Fibroblast of skin of scalp (primary cell): ENCODE measurements at places on chromosomes 7 and 10.

GRCh38 chr7:128752251-128752650 is 13.1 kb downstream of the CALU start:
- no peak for DNase-seq

- DNase-seq = no peak
Observed at GRCh38 chr10:131683281-131683861, 217.4 kb upstream of the PPP2R2D start.

DNA sequence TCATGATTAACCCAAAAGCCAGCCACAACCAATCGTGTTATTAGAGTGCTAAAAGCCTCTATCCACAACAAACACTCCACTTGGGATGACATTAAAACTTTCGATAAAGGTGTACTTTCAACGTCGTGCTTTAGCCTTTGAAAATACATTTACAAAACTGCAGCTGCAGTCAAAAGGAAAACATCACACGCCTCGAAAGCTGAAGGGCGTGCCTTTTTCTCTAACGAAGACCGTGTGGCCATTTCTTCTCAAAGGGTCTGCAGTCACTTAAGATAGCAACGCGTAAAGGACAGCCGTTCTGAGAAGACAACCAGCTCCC is 1.1 kb downstream of the ARHGAP12 start:
- DNase-seq = no peak

DNA sequence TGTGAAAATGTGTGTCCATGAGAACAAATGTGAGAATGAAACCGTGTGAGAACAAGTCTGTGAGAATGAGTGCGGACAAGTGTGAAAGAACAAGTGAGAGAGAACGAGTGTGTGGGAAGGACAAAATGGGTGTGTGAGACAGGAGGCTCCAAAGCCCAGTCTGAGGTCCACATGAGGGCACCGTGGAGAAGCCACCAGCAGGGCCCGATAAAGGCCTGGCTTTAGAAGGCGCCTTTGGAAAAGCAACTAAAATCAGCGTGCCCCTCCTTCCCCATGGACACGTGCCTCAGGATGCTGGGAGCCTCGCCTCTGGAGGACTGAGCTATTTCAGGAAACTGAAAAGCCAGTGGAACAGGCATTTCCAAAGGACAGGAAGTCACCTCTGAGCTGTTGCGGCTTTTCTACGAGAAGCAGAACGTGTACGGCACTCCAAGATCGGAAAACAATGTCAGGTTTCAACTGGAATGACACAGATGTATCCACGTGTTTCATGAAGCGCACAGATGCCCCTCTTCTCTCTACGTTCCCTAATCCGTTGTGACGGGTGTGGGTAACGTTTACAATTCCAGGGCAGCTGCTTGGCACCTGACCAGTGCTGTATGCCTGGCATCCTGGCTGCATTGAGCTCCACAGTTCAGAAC is 46.4 kb downstream of the ESYT2 start:
- DNase-seq = peak; percentile 46

GRCh38 chr10:7233259-7233991 is 177.4 kb downstream of the SFMBT2 start:
- DNase-seq = no peak
